ENCODE measurements at places on chromosomes 2 and 18. TPM values are rescaled to one million over a fixed set of nuclear protein-coding genes. Genes with fewer than 3 reads are reported as not detected.

- no peak for DNase-seq
Measured at GRCh38 chr2:111705239-111705638, 178.8 kb downstream of the ANAPC1 start.

- no peak for DNase-seq
Measured at GRCh38 chr2:106638043-106638442, 150.9 kb downstream of the CD8B2 start.

DNA sequence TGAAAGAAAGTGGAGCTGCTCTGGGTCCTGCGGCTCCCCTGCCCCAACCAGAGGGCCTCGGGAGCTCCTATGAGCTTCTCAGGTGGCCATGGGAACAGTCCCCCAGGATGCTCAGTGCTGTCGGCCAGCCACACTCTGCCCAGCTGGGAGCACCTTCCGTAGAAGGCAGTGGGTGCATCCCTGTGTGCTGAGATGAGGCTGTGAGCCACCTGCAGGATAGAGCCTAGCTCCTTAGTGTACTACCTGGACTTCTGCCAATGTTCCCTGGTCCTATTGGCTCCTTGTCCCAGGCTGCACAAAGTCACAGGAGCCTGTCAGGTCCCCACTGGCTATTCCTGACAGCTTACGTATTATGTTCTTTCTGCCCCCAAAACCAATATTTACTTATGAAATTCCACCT is 16.1 kb downstream of the PRELID3A start:
- DNase-seq = no peak

GRCh38 chr2:190088917-190089316 is 26.4 kb upstream of the MSTN start:
- DNase-seq = peak; percentile 59

DNA sequence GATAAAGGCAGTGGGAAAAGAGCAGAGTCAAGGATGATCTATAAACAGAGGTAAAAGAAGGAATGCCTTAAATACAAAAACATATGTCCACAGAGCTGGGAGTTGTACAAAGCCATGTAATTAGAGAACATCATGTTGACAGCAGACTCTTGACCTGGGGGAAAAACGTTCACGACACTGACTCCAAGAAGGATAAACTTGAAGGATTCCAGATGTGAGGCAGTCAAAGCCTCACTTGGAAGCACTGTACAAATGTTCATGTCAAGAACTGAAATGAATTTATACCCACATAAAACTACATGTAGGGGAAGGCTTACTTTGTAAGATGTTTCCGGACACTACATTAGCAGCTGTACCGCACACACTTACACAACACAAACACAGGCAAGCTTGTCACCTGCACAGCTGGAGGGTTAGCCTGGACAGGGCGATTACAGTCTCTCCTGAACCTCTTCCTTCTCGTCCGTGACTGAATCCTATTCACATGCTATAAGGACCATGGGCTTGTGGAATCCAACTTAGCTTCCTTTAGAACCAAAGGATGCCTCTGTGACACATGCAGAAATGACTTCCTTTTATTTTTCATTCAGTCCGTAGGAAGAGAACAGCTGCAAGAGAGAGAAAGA is 88.6 kb downstream of the SH3YL1 start:
- DNase-seq = no peak

DNA sequence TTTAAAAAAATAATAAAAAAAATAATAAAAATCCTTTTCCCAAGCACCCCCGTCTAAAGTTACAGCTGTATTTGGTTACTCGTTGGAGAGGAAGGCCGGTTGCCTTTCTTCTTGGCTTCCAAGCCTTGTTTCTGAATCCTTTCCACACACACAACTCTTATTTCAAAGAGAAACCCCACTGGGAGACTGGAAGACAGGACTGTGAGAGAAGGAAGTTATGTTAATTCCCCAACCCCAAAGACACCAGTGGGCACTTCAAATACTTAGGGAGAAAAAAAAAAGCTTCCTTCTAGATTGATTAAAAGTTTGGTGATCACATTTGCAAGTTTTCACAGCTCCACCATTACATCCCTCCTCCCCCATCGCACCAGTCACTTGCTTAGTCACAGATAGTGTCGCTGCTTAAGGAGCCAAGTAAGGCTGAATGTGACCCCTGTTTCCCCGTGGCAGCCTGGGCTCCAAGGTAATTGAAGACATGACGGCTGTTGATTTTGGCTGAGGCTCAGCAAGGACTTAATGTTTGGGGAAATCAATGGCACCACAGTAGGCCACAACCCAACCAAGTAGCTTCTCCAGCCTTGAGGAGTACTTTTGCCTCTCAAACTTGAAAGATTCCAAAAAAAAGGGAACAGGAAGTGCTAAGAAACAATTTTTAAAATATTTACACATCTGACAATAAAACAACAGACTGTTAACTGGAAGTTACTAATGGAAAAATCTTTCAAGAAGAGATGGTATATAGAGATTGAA is 40.8 kb upstream of the FRZB start:
- no peak for DNase-seq

- no peak for DNase-seq
Measured at GRCh38 chr2:226669249-226669648, 130.4 kb downstream of the IRS1 start.

DNA sequence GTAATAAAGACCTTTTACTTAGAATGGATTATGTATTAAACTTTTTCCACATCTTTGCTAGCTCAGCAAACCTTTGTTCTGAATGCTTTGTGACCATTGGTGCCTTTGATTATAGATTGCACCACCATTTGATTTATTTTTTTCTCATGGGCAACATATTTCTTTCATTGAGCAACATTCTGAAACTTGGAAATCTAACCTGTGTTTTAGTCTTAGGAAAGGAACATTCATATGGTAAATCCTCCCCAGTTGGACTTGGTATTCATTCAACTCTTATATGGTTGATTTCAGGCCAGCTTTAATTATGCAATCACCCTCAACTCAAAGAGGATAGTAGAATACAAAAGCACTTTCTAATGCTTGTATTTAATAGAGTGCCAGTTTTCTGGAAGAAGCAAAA is 1077.9 kb upstream of the ZEB2 start:
- no peak for DNase-seq

GRCh38 chr2:208440716-208441115 is 34.1 kb downstream of the PTH2R start:
- DNase-seq = no peak

DNA sequence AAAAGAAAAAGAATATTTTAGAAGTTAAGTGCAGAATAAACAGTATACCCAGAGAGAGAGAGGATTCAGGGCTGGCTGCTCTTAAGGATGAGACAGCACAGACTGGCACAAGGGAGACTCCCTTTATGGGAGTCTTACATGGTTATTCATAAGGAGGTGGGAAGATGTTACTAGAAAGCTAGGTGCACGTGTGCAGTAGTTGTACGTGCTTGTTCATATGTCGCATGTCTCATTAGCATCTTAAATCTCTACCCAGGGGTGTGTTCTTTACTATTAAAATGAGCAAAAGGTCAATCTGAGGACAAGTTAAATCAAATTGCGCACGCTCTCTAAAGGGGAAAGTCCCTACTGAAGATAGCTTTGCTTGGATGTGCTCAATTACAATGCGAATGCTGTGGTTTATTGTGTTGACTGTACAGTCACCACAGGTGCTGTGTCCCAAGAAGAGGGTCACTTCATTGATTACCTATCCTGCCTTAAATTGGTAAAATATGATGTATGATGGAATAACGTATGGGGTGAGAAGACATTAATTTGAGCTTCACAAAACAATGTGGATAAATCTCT is 368.0 kb upstream of the SPHKAP start:
- no peak for DNase-seq

DNA sequence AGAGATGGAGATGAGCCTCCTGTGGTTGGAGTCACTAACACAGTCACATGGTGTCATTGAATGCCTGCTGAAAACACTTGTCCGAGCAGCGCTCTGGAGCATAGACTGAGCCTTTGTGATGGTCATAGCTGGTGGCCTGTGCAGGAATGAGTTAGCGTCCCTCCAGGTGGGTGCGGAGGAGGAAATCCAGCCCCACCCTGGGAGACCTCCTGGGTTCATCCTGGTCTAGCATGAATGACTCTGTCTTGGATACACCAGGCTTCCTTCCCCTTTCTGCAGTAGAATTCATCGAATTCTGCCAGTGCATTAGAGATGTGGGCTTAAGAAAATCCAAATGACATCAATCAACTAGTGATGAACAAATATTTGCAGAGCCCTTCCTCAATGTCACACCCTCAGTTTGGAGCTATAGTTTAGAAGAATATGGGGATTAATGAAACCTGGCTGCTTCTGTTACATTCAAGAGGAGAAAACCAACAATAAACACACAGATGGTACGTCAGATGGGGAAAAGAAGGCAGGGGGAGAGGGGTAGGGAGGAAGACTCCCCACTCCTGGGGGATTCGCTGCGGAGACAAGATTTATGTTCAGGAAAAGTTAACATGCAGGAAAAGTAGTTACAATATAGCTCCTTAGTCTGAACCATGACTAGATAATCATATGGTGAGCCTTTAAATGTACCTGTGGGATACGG is 136.7 kb downstream of the DDX1 start:
- DNase-seq = no peak

DNA sequence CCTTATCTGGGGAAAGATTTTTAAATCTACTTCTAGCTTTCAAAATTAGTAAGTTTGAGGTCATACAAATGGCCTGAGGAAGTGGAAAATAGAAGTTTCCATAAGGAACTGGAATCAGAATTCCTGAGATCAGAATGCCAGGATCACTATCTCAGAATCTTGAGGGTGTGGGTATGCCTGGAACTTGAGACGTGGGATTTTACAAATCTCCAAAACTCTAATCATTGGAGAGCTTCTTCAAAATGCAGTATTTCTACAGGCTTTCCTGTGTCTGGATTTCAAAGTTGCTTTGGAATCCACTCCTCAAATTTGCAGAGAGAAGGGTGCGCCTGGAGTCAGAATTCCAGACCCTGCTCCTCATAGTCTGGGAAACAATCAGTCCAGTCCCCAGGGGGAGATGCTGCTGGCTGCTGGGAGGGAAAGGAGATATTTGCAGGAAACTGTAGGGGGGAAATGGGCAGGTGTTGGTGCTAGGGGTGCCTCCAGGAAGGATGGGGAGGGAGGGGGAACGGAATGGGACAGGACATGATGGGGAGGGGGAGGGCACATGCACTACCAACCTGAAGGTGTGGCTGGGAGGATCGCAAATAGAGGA is 31.0 kb upstream of the CATIP start:
- DNase-seq = no peak

DNA sequence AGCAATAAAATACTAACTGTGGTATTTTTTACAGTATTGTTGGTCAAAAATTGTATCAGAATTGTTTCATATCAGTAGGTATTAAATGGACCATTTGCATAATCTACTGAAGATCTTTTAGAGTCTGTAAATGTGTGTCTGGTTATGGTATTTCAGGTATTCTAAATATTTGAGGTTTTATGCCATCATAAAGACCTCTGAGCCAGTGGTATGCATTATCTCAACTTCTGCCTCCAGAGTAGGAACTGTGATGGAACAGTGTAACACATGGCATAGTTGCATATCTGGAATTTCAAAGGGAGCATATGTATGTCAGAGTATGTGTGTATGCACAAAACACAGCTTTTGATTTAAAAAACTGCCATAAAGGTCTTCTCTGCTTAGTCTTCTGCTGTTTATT is 15.4 kb downstream of the GREB1L start:
- DNase-seq = no peak

Gene GULP1
- not detected for total RNA-seq

Gene RIT2
- total RNA-seq = not detected

Gene CRYBA2
- not detected for total RNA-seq

Gene FAM237A
- not detected for total RNA-seq
